ENCODE measurements at places on chromosomes 4 and X.
A peak's percentile ranks its signal among the peaks of the same experiment; 100 is the strongest.

DNA sequence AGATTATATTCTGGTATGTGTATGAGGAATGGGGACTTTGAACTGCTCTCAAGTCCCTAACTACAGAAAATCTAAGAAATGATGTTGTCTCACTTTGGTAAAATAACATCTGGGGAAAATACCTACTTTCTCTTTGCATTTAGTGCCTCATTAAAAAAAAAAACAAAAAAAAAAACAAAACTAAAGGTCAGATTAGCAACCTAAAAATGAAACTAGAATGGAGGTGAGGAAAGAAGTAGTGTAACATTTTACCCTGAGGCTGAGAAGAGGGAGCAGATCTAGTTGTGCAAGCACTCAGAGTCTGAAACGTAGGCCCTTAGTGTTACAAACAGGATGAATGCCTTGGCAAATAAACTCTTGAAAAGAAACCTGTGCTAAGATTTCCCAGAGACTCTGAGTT, 56.0 kb downstream of the VGLL1 start:
- no peak for DNase-seq

- peak; percentile 28 for DNase-seq
These were observed 25.4 kb upstream of the IL2 start for GRCh38 chr4:122481766-122482405.

DNA sequence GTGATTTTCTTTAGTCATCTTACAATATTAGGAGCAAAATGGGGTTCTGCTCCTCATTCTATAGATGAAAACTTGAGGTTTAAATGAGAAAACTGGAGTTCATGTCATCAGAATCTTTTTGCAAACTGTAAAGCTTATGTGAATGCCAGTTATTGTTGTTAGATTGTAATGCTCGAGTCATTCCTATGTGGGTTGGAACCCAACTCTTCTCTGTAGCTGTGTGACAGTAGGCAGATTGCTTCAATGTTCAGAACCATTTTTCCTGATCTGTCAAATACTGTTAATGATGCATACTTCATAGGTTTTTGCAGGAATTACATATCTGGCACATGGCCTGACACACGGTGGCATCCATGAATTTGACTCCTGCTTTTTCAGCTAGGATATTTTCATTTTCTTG, 178.9 kb downstream of the RAPGEF2 start:
- peak; percentile 34 for DNase-seq

DNA sequence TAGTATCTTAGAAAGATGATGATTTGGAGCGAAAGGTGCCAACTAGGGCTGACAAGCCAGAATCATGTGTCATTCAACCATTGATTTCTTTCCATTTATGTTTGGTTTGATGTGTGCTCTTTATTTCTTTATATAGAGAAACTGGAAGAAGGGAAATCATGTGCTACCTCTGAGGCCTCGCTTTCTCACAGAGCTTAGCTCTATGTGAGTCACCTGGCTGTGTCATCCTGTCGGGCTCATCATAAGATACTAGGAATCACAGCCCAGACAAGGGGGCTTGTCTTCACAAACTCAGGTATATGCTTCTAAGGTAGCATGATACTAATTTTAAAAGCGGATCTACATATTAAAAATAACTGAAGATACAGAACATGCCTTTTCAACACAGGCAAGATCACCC, 81.7 kb upstream of the GPM6B start:
- no peak for DNase-seq

DNA sequence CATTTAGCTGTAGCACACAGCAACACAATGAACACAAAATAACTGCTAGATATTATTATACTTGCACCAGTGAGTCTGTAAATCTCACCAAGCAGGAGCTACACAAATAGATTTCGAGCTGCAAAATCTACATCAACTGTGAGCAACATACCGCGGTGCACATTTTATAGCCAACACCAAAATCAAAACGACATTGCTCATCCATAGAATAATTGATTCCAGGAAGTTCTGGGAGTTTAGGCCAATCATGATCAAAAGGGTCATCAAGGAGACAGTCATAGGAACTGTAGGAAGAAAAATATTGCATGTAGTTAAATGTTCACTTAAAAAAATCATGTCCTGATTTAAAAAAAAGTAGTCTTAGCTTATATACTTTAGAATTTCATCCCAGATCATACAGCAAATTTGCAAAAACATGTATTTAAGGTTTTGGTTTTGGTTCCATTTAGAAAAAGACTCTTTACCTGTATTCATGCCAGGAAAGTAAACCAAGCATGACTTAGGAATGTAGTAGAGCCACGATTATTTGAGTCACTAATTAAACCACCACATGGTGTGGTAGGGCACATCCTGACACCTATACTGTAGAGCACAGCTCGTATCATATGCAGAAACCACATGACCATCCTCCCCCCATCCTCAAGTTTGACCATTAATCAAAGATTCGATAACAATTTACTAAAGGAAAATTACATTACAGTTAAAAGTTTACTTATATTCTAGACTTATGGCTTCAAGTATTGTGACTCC, 250.4 kb downstream of the ADAMTS3 start:
- DNase-seq: peak; percentile 7

- DNase-seq: no peak
These were observed 930 bp upstream of the SLITRK4 start for GRCh38 chrX:143636831-143637230.

GRCh38 chr4:10115271-10115796, 1.3 kb downstream of the WDR1 start:
- peak; percentile 66 for DNase-seq

DNA sequence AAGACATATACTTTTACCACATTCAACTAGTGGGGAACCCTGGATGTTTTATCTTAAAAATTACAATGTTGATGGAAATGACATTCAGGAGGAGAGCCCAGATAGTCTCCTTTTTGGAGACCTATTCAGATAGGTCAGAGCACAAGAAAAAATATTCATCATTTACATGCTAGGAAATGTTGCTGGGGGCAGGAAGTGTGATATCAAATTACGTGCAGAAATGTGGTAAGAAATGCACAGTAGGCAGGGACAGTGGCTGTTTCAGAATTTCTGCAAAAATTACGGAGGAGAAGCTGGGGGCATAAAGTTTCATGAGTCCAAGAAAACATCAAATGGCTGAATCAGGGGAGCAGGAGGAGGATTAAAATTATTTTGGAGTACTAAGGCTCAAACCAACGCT, 8.2 kb downstream of the PARM1 start:
- DNase-seq: no peak

- peak; percentile 23 for DNase-seq
These were observed 27.9 kb downstream of the SLAIN2 start for GRCh38 chr4:48369248-48369647.

DNA sequence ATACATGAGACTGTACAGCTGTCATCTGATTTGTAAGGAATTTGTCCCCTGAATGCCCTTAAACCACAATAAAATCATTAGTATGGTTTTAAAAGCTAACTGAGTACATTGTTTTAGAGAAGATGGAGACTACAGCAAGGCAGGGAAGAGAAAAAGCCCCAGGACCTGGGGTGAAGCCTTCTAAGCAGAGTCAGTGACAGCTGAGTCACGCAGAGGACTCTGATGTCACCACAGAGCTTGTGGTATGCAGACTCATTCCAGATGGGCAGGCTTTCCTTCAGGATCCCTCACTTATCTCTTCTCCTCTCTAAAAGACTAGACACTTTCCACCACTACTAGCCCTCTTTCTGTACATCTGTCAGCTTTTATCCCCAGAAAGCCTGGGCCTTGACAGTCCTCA, 97.1 kb upstream of the ATOH1 start:
- DNase-seq: peak; percentile 1

DNA sequence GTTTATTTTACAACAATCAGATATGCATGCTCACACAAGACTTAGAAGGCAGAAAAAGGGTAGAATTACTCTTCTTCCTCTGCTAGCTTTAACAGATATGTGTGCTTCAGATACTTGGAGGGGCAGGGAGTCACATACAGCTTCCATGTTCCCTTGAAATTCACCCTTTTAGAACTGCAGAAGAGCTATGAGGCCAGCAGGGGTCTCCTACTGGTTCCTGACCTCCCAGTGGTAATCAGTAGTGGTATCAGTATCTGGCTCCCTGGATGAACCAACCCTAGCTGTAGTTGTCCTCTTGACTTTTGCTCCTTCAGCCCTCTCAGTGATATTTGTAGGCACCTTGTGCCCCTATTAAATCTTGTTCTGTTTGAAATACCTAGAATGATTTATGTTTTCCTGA, 81.5 kb downstream of the RCHY1 start:
- peak; percentile 29 for DNase-seq

DNA sequence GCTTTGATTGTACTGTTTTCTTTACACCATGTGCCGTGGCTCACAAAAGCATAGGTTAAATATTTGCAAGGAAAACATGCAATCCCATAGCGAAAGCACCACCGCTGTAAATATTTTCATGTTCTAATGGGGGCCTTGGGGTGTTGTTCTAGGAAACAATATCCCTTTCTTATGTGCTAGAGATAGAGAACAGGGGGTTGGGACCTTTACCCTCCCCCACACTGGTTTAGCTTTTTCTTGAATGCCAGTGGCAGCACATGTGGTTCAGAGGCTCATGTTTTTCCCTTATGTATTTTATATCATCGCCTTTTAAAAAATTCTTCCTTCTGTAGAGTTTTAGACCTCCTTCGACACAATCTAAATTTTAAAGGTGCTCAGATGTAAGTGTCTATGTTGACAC, 422.6 kb upstream of the TENM3 start:
- DNase-seq: no peak

DNA sequence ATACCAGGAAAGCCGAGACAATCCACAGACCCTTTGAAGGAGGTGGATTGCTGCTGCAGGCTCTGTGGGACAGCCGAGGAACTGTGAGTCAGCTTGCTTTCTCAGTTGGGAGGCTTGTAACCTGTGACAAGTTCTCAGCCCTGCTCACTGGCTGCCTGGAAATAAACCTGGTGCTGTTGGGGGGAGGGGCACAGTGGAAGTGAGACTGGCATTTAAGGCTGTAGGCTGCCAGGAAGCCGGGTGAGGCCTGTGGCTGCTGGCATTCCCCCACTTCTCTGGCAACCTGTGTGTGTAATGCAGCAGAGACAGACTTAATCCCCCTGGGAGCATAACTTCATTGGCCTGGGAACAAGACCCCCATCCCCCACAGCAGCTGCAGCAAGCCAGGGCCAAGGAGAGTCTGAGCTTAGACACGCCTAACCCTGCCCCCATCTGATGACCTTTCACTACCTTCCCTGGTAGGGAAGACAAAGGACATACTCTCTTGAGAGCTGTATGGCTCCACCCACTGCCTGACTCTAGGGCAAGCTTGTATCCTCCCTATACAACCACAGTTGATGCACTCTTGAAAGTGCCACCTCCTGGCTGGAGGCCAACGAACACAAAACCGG, 64.1 kb downstream of the ALPK1 start:
- peak; percentile 13 for DNase-seq

DNA sequence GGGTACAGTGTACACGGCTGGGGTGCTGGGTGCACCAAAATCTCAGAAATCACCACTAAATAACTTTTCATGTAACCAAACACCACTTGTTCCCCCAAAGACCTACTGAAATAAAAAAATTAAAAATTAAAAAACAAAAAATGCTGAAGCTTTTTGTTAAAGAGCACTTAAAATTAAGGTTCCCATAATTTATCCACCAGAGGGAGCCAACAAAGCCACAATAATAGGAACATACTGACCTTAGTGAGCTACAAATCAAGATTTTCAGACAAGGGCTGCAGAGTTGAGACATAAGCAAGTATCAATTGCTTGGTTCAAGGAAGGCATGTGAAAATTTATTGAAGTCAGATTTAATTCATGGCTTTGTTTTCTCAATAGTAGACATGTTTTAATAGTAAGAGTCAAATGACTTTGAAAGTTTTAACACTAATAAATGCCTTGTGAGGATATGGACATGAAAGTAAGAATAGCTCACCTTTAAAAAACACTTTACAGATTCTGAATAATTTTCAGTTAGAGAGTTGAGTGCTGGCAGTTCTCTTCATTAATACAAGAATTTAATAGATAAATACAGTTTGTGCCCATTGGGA, 43.0 kb upstream of the SCOC start:
- peak; percentile 28 for DNase-seq

GRCh38 chrX:77949840-77950239, 19.6 kb downstream of the PGAM4 start:
- no peak for DNase-seq

GRCh38 chr4:26765515-26765914, 95.1 kb upstream of the STIM2 start:
- no peak for DNase-seq

- DNase-seq: no peak
These were observed 1.2 kb downstream of the CYTL1 start for GRCh38 chr4:5018096-5018495.

DNA sequence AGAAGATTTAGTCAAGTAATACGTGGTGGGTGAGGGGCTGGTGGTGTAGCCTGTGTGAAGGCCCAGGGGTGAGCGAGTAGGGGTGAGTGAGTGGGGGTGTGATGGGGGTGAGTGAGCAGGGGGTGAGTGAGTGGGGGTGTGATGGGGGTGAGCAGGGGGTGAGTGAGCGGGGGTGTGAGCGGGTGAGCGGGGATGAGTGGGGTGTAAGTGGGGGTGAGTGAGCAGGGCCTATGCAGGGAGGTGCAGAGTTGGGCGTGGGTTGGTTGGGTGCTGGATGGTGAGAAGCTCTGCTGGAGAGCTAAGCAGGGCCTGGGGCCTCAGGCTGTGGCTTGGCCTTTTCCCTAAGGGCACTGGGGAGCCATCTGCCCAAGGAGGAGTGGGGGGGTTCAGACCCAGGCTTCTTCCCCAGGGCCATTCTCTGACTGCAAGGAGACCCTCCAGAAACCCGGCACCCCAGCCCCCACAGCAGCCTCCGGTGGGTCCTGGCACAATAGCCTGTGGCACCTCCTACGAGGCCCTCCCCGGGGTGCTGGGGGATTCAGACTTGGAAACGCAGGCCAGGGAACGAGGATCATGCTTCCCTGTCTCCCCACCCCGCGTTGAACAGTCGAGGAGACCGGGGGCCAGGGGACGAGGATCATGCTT, 30.4 kb downstream of the SH3TC1 start:
- DNase-seq: no peak

DNA sequence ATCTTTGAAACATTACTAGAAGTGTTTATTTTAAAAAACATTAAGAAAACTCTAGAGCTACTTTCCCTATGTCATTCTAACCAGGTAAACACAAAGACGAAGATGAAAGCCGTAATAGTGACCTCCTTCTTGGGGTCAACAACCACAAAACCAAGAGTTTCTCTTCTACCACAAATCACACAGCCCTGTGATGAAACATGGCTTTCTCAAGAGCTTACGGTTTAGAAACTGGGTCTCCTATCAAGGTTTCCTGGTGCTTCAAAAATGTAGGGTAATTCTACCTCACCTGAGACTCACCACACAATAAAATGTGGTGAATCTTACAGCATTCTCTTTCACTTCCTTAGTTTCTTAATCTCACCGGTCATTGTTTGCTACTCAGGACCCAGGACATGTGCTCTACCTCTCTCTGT, 50.9 kb downstream of the CORIN start:
- DNase-seq: no peak

- no peak for DNase-seq
These were observed 4.5 kb downstream of the PLXNB3 start for GRCh38 chrX:153768311-153769157.

- peak; percentile 6 for DNase-seq
These were observed 204.9 kb downstream of the SMARCA1 start for GRCh38 chrX:129318375-129318774.

- no peak for DNase-seq
These were observed 1018.4 kb upstream of the INTU start for GRCh38 chr4:126614356-126614855.
